Hematopoietic multipotent progenitor cell treated with erythropoietin and hydrocortisone succinate and interleukin-3 and kit ligand, for 4 days (in vitro differentiated cells): ENCODE measurements at places on chromosomes 7 and 10.

DNA sequence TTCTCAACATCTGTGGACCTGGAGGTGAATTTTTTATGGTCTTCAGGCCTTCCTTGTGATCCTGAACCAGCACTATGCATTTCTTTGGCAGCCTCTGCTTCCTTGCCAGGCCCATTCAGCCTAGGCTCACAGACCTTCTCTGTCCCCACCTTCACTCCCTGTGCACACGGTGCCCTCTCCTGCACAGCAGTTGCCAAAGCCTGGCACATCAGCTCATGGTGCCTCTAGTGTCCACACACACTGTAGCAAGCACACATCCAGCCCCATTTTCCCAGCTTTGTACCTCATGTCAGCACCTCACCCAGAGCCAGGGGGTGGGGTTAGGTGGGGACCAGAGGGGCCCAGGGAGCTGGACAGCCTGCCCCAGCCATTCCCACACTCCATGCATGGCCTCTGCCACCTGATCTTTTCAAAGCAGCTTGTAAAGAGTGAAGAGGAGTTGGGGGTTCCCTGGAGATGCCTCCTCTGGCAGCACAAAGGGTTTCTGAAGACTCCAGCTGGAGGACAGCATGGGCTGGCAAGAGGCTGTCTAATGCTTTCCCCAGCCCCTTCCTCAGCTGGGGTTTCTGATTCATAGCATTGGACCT is 57.9 kb upstream of the TMEM72 start:
- DNase-seq = peak; percentile 65

DNA sequence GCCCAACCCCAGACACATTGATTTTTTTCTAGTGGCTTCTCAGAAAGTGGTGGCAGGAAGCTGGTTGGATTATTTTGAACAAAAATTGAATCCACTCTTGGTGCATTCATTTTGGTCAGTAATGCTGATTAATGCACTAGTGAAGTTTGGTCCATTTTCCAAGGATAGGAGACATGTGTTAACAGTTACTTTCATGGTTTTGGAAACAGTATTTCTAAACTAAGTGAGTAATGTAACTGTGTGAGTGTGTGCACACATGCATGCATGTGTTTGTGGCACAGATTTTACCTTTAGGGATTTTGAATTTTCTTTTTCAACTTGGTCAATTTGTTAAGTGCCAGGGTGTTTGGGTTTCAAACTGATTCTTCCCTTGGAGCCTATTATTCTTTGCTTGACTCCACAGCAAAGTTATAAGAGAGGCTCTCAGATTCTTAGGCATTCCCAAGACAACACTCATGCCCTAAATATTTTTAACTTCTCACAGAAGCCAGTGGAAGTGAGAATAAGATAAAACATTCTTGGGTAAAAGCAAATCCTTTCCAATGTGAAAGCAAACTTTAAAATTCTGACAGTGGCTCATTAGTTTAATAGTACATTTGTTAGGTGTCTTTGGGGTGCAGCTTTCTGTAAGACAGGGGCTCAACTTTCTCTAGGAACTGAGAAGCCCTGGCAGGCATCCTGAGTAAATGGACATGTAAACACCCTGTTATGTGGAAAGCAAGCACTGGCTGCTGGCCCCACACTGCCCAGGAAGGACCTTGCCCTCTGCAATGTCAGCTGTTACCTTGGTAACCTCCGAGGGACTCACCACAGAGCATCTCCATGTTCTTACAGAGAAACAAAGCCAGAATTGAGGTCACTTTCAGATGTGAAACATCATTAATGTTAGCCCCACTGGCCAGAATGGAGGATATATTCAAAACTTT is 68.4 kb downstream of the ASAH2B start:
- DNase-seq = no peak

GRCh38 chr10:88028072-88028471 is 164.6 kb downstream of the PTEN start:
- no peak for DNase-seq

DNA sequence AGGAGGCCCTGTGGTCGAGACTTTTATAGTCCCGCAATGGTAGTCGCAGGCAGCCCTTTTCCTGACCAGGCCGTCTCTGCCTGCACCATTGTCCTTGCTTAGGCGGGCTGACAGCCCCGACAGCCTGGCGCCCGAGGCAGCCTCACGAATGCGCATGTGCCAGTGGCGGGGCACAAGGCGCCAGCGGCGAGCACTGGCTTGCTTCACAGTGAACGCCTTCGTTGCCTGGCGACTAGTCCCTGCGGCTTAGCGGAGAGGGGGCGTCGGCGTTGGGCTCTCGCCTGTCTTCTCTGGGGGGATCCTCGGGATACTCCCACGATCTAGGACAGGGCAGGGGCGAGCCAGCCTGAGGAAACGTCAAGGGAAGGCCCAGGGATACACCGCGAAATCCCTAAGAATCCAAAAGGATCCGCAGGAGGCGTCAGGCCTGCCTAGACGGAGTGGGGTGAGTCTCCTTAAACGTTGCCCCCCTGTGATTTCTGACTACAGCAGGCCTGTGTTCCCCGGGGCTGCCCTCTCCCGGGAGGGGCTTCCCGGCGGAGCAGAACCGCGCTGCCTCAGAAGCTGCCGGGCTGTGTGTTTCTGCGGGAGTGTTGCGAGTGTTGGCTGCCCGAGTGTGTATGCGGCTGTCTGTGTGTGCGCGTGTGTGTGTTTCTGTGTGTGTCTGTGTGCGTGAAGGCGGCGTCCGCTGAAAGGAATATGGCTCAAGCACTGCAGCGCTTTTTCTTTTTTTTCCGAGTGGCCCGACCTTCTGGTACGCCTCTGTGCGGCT is 20.5 kb upstream of the ZNF273 start:
- peak; percentile 55 for DNase-seq

DNA sequence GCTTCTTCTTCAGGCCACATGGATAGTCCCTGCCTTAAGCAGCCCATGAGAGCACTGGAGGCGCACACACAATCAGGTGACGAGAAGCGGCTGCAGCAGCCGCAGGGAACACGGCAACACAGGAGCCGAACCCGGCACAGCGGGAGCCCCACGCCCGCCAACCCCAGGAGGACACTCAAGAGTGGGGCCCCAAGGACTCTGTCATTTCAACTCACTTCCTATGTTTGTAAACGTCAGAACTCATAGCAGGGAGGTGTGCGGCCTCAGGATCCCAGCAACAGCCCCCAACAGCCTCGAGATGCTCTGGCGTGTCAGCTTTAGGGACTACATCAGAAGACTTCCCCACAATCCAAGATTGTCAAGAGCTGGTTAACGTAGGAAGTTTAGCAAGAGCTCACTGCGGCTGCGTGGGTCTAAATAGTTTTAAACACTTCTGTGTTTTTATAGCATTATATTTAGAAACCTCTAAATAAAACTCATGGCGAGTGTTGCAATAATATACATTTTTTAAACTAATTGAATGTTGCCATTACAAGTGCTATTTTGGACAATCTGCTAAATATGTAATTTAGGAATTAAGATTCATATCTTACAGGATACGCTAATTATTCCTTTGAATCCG is 123.4 kb downstream of the MAD1L1 start:
- DNase-seq = no peak

DNA sequence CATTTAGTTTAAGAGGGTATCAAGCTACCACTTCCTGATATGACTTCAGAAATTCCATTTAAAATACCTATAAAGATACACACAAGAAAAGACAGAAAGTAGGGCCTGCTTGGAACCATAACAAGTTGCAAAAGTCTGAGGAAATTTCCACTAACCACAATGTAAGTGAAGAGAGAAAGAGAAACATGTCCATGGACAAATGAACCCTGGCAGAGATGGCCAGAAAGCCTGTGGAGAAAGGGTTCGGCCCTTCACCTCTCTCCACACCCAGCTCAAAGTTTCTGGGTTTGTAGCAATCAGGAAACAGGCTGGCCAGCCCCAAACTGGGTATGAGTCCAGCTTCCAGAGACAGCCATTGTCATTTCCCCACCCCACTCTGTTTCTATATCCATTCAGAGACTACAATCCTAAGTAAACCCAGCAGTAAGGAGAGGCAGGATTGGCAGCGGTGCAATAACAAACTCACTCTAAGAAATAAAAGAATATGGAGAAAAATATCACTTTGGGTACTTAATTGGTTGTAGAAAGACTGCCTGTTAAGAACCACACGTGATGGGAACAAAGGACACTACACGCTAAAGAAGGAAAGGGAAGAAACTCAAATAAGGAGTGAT is 71.1 kb downstream of the STK17A start:
- no peak for DNase-seq

GRCh38 chr7:11054033-11054432 is 80.4 kb downstream of the PHF14 start:
- no peak for DNase-seq

DNA sequence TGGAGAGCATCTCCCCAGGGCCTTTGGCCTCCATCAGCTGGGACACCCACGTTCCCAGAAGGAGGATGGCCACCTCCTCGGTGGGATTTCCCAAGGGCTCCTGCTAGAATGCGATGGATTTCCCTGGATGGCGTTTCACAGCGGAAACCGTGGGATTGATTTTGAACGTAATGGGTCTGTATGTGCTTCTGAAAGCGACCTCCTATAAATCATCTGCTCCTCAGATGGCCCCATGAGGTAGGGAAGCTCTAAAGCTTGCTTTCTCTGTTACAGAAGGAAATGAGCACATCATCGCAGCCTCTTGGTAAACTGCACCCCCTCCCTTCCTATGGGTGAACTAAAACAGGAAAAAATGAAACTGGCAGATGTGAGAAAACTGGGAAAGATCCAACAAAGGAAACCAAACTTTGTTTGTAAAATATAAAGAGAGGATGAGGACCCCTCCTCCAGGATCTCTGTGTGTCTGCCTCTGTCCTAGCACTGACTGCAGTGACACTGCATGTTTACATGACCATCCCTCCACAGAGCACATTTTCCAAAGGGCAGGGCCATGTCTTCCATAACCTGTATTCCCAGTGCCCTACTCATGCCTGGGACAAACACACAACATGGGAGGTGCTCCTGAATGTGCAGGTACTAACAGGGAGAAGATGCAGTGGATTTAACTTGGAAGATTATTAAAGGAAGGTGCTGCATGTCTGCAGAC is 57.6 kb downstream of the LYZL1 start:
- no peak for DNase-seq

DNA sequence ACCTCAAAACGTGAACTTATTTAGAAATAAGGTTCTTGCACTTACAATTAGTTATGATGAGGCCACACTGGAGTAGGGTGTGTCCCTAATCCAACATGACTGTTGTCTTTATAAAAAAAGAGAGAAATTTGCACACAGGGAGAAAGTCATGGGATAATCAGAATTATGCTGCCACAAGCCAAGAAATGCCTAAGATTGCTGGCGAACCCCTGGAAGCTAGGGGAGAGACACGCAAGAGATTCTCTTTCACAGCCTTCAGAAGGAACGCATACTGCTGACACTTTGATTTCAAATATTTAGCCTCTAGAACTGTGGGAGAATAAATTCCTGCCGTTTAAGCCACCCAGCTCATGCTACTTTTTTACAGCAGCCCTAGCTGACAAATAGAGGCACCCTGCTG is 138.3 kb downstream of the CCDC71L start:
- no peak for DNase-seq

GRCh38 chr10:91420868-91421267 is 10.7 kb downstream of the HECTD2 start:
- DNase-seq = no peak

- DNase-seq = peak; percentile 10
Measured at GRCh38 chr10:132664407-132664806, 121.5 kb downstream of the NKX6-2 start.

GRCh38 chr7:135117096-135117495 is 30.8 kb upstream of the TMEM140 start:
- DNase-seq = no peak

GRCh38 chr7:87060288-87060537 is 759 bp upstream of the ELAPOR2 start:
- no peak for DNase-seq

GRCh38 chr7:33072471-33072870 is 9.9 kb upstream of the NT5C3A start:
- no peak for DNase-seq

DNA sequence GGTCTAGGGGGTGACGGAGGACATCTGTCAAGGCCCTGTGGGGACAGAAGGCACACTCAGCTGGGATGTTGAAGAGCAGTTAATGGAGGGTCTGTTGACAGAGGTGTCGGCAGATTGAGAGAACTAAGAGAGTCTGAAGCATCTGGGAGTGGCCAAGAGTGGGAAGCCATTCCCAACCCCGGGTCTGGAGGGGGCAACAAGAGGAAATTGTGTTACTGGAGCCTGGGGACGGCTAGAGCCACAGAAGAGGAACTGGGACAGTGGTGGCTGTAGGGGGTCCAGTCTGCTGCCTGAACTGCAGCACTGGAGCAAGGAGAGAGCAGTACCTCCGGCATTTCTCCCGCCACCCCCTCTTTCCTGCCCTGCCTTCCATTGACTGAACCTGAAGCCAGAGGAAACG is 136.6 kb downstream of the CHN2 start:
- DNase-seq = no peak

DNA sequence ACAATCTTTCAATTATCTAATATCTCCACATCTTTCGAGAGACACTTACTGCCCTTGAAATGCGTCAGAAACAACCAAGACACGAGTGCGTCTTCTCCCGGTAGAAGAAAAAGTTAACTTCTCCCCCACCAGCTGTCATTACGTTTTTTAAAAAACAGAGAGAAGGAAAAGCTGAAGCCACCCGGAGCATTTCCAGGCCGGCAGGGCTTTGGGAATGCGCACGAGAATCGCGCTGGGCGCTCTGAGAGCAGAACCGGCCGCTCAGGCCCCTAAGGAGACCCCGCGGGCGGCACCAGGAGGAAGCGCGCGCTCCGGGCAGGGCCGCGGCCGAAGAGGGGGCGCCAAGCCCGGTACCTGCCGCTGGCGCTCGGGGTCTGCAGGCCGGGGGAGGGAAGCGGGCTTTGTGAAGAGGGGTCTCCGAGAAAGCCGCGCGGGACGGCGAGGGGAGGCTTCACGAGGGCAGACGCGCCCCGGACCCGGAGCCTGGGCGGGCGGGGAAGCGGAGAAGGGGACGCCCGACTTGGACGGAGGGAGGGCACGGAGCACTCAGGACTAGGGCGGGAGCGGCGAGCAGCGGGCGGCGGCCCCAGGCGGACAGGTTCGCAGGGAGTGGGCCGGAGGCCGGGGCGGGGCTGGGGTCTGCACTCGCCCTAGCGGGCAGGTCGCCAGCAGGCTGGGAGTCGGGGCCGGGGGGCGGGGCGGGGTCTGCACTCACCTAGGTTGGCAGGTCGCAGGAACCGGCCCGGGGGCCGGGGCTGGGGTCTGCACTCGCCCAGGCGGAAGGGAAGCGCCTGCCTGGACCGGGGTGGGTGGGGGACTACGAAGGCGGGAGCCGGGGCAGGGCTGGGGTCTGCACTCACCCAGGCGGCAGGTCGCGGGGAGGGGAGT is 932 bp downstream of the ESYT2 start:
- DNase-seq = peak; percentile 55

- DNase-seq = no peak
Measured at GRCh38 chr10:80188713-80189112, 16.6 kb downstream of the ANXA11 start.

DNA sequence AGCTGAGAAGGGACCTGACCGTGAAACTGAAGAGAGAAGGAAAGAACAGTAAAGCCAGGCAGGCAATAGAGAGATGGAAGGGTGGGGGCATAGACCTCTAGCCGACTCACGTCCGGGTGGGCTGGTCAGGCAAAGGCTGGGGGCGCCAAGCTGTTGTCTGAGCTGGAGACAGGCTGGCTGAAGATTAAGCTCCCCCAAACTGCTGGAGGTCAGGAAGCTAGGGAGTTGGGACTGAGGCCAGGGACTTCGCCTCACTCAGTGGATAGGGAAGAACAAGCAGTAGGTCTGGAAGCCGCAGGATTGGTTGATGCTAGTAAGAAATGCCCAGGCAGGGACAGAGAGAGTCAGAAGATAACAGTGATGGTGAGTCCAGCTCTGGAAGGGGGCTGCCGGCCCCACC is 5.3 kb downstream of the PITX3 start:
- DNase-seq = no peak

GRCh38 chr10:63156236-63156635 is 23.1 kb downstream of the NRBF2 start:
- no peak for DNase-seq
